ENCODE measurements at places on chromosomes 4 and X. TPM values are rescaled to one million over a fixed set of nuclear protein-coding genes. Genes with fewer than 3 reads are reported as not detected.
A peak's percentile ranks its signal among the peaks of the same experiment; 100 is the strongest.

DNA sequence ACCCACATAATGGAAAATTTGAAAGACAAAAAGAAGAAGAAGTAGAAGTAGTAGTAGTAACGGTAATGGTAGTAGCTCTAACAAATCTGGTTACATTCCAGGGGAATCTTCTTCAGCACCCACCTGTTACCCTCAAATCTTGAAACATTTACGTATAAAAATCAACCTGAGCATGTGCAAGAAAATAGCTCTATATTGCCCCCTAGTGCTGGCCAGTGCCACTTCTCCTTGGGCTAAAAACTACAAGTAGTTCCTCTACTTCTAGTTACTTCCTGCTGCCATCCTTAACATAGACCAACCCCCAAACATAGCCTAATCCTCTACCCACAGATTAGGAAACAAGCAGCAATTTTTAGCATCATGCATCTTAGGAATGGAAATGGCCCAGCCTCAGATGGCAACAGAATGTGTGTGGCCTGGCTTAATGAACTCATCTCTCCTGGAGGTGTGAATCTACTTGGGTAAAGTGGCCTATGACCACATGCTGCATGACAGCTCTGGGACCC is 3.1 kb downstream of the PDGFC start:
- H3K4me3 ChIP-seq = no peak overlapping the region
- H3K27me3 ChIP-seq = no peaks in the 10 kb centered on the region
- no peak overlapping the region for H3K27ac ChIP-seq
- H3K4me1 ChIP-seq = peaks cover 3% of the 10 kb centered on the region
- DNase-seq = peak; percentile 69

DNA sequence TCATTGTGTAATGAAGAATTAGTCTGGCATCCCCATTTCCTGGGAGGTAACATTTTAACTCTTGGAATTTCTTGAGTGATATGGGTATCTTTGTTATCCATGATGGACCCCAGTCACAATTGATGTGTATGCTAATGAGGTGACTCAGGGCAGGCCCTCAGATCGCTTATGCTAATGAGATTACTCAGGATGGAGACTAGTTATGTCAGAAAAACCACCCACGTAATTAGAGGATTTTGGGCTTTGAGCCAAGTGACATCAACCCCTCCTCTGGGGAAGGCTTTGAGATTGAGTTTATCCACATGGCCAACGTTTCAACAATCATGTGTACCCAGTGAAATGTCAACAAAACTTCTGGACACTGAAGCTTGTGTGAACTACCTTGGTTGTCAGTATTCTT is 772.7 kb downstream of the STPG2 start:
- no peaks in the 10 kb centered on the region for H3K4me1 ChIP-seq
- H3K27ac ChIP-seq = no peak overlapping the region
- H3K4me3 ChIP-seq = no peak overlapping the region

GRCh38 chrX:80223982-80224579 is 196.2 kb upstream of the TENT5D start:
- DNase-seq = peak; percentile 8
- H3K36me3 ChIP-seq = no peaks in the 10 kb centered on the region
- no peaks in the 10 kb centered on the region for H3K27me3 ChIP-seq
- no peak overlapping the region for H3K27ac ChIP-seq
- H3K4me1 ChIP-seq = no peaks in the 10 kb centered on the region

DNA sequence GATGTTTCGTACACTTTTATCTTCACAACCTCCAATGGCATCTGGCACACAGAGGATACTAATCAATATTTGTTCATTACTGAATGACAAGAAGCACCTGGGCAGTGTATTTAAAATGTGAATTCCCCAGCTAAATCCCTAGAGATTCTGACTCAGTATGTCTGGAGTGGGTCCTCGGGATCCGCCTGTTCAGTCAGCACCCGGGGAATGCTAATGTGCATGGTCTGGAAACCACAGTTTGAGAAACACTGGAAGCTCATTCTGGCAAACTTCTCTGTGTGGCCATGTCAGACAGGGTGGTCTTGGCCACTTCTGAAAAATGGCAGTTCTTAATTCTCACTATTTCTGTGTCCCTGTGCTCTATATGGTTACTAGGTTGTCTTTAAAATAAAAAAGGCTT is 138.8 kb upstream of the VCX start:
- H3K4me1 ChIP-seq = no peaks in the 10 kb centered on the region
- no peak overlapping the region for H3K4me3 ChIP-seq
- no peak overlapping the region for H3K27ac ChIP-seq
- no peak for DNase-seq
- no peaks in the 10 kb centered on the region for H3K27me3 ChIP-seq

DGKK gene
- total RNA-seq = 0.27 TPM

SMIM10L2A gene
- 17.2 TPM for total RNA-seq

DNA sequence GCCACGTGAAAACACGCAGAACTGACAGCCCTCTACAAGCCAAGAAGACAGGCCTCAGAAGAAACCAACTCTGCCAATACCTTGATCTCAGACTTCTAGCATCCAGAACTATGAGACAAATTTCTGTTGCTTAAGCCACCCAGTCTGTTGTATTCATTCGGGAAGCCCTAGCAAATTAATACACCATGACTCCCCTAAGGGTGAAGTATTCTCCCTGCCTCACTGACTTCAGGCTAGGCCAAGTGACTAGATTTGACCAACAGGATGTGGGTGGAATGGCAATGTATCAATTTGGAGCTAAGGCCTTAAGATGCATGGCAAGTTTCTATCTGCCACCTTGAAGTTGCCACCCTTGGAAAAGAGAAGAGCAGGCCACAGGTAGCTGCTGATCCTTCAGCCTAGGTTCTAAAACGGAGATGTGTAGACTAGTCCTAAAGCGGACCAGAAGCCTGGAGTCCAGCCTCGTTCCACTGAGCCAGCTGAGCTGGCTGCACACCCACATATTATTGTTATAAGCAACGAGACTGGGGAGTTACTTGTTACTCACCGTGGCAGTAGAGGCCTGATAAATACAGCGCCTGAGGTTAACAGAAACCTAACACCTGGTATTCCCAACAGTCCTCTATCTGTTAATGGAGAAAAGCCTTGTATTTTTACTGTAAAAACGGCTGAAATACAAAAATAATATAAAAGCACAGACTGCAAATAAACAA is 16.4 kb downstream of the SCARB2 start:
- peaks cover 30% of the 10 kb centered on the region for H3K4me1 ChIP-seq
- H3K36me3 ChIP-seq = peaks cover 4% of the 10 kb centered on the region
- no peak overlapping the region for H3K4me3 ChIP-seq
- H3K27me3 ChIP-seq = no peaks in the 10 kb centered on the region

DNA sequence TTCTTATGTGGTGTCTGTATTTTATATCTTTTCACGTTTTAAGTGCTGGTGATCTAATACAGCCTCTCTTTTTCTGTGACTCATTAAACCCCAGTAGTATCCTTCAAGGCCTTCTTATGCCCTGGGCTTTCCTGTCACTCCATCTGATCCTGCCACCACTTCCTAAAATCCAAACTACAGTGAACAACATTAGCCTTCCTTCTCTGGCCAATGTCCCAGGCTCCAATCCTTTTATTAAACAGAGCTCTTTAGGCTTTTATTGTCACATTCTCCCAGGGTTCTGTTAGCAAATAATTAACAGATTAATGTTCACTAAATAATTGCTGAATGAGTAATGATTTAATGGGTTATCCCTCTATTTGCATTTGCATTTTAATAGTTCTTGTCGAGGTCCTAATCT is 47.9 kb upstream of the ITM2A start:
- no peaks in the 10 kb centered on the region for H3K27me3 ChIP-seq
- H3K36me3 ChIP-seq = no peaks in the 10 kb centered on the region
- no peak for DNase-seq
- H3K27ac ChIP-seq = no peak overlapping the region
- H3K4me1 ChIP-seq = no peaks in the 10 kb centered on the region

- H3K4me1 ChIP-seq = peaks cover 23% of the 10 kb centered on the region
- H3K27ac ChIP-seq = peak within 1 kb of the TSS; percentile 95
- H3K27me3 ChIP-seq = no peaks in the 10 kb centered on the region
- no peaks in the 10 kb centered on the region for H3K36me3 ChIP-seq
These were observed at the start of gene SCARB2 for GRCh38 chr4:76213415-76214176. TSS of gene SCARB2 (minus strand) at chr4:76213824. CDS start at chr4:76213543, 281 bp downstream.

GRCh38 chr4:127143460-127144195 is 489.1 kb upstream of the INTU start:
- no peaks in the 10 kb centered on the region for H3K27me3 ChIP-seq
- H3K4me1 ChIP-seq = no peaks in the 10 kb centered on the region
- no peak overlapping the region for H3K27ac ChIP-seq
- H3K36me3 ChIP-seq = no peaks in the 10 kb centered on the region
- no peak overlapping the region for H3K4me3 ChIP-seq

DNA sequence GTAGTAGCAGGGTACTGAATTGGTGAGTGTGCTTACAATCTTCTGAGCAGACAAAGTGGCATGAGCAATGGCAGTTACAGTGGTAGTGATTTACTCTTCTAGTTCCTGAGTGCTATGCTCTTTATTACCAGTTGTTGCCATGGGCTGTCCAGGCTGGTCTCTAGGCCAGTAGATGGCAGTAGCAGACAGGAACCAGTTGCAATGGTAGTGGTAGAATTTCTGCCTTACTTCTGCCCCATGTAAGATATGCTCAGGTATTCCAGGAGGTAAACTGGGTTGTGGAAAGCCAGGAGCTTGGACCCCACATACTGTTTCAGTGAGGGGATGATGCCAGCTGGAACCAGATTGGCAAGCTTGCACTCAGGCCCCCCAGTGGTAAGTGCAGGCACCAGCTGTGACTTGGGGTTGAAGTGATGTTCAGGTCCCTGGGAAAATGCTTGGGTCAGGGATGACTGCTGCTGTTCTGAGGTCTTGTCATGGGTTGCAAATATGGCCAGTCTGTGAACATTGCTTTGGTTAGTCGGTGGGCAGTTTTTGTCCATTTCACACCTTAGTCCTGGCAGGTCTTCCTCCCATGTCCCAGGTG is 63.0 kb upstream of the ZXDB start:
- H3K36me3 ChIP-seq = no peaks in the 10 kb centered on the region
- H3K27me3 ChIP-seq = no peaks in the 10 kb centered on the region
- no peak for DNase-seq
- H3K4me1 ChIP-seq = no peaks in the 10 kb centered on the region
- no peak overlapping the region for H3K27ac ChIP-seq

GRCh38 chr4:113591982-113592381 is 169.6 kb downstream of the CAMK2D start:
- H3K4me3 ChIP-seq = no peak overlapping the region
- no peaks in the 10 kb centered on the region for H3K36me3 ChIP-seq
- no peaks in the 10 kb centered on the region for H3K27me3 ChIP-seq

DNA sequence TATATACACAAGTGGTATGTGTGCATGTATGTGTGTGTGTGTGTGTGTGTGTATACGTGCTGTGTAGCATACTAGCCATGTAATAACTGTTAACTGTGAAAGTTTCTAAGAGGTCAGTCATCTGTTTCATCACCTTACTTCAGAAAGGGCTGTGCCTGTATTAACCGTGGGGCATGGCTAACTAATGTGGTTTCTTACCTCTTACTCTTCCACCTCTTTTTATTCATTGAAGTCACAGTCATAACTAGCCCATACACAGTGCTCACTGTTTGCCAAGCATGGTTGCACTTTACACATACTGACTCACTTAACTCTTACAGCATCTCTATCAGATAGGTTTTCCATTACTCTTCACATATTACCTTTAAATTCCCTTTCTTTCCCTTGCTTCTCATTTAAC is 23.7 kb upstream of the LRAT start:
- no peak overlapping the region for H3K4me3 ChIP-seq
- no peaks in the 10 kb centered on the region for H3K36me3 ChIP-seq
- no peak overlapping the region for H3K27ac ChIP-seq
- H3K27me3 ChIP-seq = no peaks in the 10 kb centered on the region

OPRPN gene
- not detected for total RNA-seq

DNA sequence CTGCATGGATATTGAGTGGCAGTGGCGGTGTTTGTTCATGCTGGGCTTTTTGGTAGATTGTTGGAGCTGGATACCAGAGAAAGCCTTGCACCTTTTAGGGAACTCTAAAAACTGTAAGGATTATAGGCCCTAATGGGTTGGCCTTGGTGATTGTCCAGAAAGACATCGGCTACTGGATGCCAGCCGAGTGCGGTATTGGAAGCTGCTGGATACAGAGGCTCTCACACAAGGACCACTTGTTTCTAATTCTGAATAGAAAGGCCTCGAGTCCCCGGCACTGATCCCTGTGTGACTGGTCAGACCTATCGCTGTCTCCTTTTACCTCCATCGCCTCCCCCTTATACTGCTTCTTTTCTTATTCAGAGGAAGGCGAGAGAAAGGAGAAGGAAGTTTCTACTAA is 27.3 kb upstream of the SCOC start:
- no peaks in the 10 kb centered on the region for H3K4me1 ChIP-seq
- H3K36me3 ChIP-seq = no peaks in the 10 kb centered on the region
- no peak overlapping the region for H3K27ac ChIP-seq
- H3K27me3 ChIP-seq = no peaks in the 10 kb centered on the region
- no peak overlapping the region for H3K4me3 ChIP-seq
- DNase-seq = no peak

LRCH2 gene
- 8.2 TPM for total RNA-seq

- H3K27ac ChIP-seq = no peak overlapping the region
- H3K4me1 ChIP-seq = no peaks in the 10 kb centered on the region
- no peak for DNase-seq
- peaks cover 17% of the 10 kb centered on the region for H3K27me3 ChIP-seq
These were observed 7.0 kb downstream of the CD38 start for GRCh38 chr4:15784959-15785634.

GRCh38 chrX:31323658-31324057 is 251.8 kb upstream of the FTHL17 start:
- no peaks in the 10 kb centered on the region for H3K4me1 ChIP-seq
- no peak for DNase-seq
- no peak overlapping the region for H3K27ac ChIP-seq
- no peaks in the 10 kb centered on the region for H3K36me3 ChIP-seq

- H3K27ac ChIP-seq = no peak overlapping the region
- no peaks in the 10 kb centered on the region for H3K27me3 ChIP-seq
- no peak for DNase-seq
- H3K36me3 ChIP-seq = no peaks in the 10 kb centered on the region
These were observed 90.4 kb upstream of the RAB40AL start for GRCh38 chrX:102846544-102847236.

GRCh38 chr4:123744664-123745290 is 348.2 kb downstream of the SPRY1 start:
- no peaks in the 10 kb centered on the region for H3K4me1 ChIP-seq
- no peak overlapping the region for H3K27ac ChIP-seq
- H3K36me3 ChIP-seq = no peaks in the 10 kb centered on the region
- no peaks in the 10 kb centered on the region for H3K27me3 ChIP-seq
- no peak overlapping the region for H3K4me3 ChIP-seq

CPLX1 gene
- total RNA-seq = 0.92 TPM

ZAR1 gene
- not detected for total RNA-seq

- no peak overlapping the region for H3K4me3 ChIP-seq
- H3K27ac ChIP-seq = no peak overlapping the region
- no peaks in the 10 kb centered on the region for H3K27me3 ChIP-seq
- DNase-seq = peak; percentile 78
These were observed 9.8 kb upstream of the ATP2B3 start for GRCh38 chrX:153507484-153508178.

DNA sequence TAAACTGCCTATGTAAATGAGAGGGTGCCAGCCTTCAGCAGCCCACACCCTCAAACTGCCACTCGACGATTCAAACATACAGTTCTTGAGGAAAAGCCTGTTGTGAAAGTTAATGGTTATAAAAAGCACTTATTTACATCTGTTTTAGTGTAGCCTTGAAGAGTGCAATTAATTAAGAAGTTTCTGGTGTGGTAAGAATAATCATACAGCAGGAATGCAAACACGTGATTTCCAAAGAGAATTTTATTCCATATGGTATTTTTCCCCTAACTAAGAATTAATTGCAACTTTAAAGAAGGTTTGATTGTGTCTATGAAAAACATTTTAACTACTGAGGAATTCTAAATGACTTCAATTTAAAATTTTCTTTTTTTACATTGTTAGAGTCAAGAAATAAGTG is 176.3 kb upstream of the PITX2 start:
- no peak overlapping the region for H3K27ac ChIP-seq
- H3K27me3 ChIP-seq = no peaks in the 10 kb centered on the region
- no peaks in the 10 kb centered on the region for H3K36me3 ChIP-seq
- H3K4me1 ChIP-seq = no peaks in the 10 kb centered on the region

Measured in cardiac muscle cell (in vitro differentiated cells and primary cell).